ENCODE measurements at places on chromosomes 13 and 19. TPM values are rescaled to one million over a fixed set of nuclear protein-coding genes. Genes with fewer than 3 reads are reported as not detected.

HSH2D gene
- total RNA-seq, result 101 TPM

CGB8 gene
- total RNA-seq, result not detected

DNA sequence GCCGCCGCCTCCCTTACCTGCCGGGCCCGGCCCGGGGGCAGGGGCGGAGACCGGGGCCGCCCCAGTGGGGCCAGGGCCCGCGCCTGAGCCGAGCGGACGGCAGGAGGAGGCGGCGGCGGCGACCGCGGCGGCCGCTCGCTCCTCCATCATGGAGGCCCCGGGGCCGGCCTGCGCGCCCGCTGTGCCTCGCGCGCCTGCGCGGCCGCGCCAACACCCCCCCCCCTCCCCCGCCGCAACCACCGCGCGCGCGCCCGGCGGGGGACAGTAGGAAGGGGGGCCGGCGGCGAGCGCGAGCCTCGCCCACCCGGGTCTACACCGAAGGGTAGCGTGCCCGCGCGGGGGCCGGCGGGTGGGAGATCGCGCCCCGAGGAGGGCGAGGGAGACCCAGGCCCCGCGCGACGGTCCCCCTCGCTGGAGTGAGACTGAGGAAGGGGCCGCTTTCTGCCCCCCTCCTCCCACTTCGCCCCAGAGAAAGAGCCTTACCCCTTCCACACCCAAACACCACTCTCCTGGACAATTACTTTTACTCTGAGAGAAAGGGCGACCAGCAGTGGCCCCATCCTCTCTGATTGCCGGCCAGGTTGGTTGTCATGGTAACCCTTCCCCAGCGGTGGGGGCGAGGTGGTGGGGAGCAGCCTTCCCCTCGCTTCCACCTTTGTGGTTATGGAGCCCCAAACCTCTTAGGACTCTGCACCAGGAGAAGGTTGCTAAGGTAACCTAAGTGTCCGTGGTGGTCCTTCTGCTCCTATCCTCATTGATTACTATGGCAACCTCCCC, at the start of gene STRN4:
TSS of gene STRN4 (minus strand) at position 170 of the 777 bp plus-strand sequence. CDS start at position 150, 20 bp downstream.
- DNase-seq, result peak; percentile 65
- H3K4me1 ChIP-seq, result peaks cover 53% of the 10 kb centered on the region
- H3K27me3 ChIP-seq, result no peaks in the 10 kb centered on the region
- peak within 1 kb of the TSS; percentile 93 for H3K4me3 ChIP-seq
- H3K36me3 ChIP-seq, result peaks cover 20% of the 10 kb centered on the region

DNA sequence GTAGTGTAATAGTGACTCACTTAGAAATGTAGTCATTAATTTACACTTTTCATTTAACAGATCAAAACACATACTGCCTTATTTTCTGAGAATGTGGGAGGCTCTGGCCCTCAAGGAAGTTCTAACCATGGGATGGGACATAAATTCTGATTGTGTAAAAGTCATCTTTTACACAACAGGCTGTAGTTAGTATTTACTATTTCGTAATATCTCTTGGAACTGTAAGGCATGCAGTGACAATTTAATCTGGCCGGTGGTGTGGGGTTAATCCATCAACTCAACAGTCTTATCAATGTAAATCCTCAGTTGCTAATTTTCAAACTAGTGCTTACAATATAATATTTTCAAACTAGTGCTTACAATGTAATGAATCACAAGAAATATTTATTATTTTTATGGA, 1599.2 kb downstream of the EFNB2 start:
- H3K27me3 ChIP-seq, result no peaks in the 10 kb centered on the region
- DNase-seq, result no peak
- no peaks in the 10 kb centered on the region for H3K4me1 ChIP-seq
- no peaks in the 10 kb centered on the region for H3K36me3 ChIP-seq
- H3K4me3 ChIP-seq, result no peak overlapping the region

DNA sequence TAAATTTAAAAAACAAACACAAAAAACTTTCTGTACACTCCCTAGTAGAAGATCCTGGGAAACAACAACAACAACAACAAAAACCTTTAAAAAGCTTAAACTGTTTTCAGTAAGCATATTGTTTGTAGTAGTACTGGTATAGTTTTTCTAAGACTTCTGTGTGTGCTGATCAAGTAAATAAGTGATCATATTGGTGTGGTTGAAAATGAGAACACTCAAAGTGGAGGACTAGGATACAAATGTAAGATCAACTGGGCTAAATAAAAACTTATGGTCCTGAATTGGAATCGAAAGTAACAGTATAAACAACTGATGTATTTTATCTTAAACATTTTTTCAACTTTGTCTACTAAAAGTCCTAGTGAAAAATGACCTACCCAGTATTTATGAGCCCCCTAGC, 135.5 kb downstream of the FOXO1 start:
- peak overlapping the region; percentile 23 for H3K27ac ChIP-seq
- no peak for DNase-seq

PCSK4 gene
- 3.6 TPM for total RNA-seq

CD33 gene
- 21.1 TPM for total RNA-seq

- H3K4me3 ChIP-seq, result no peak overlapping the region
- no peak for DNase-seq
- H3K27ac ChIP-seq, result peak overlapping the region; percentile 94
- H3K4me1 ChIP-seq, result peaks cover 41% of the 10 kb centered on the region
- peaks cover 40% of the 10 kb centered on the region for H3K36me3 ChIP-seq
- H3K27me3 ChIP-seq, result peaks cover 5% of the 10 kb centered on the region
Measured at GRCh38 chr19:38537071-38537936, 80.4 kb downstream of the MAP4K1 start.

DNA sequence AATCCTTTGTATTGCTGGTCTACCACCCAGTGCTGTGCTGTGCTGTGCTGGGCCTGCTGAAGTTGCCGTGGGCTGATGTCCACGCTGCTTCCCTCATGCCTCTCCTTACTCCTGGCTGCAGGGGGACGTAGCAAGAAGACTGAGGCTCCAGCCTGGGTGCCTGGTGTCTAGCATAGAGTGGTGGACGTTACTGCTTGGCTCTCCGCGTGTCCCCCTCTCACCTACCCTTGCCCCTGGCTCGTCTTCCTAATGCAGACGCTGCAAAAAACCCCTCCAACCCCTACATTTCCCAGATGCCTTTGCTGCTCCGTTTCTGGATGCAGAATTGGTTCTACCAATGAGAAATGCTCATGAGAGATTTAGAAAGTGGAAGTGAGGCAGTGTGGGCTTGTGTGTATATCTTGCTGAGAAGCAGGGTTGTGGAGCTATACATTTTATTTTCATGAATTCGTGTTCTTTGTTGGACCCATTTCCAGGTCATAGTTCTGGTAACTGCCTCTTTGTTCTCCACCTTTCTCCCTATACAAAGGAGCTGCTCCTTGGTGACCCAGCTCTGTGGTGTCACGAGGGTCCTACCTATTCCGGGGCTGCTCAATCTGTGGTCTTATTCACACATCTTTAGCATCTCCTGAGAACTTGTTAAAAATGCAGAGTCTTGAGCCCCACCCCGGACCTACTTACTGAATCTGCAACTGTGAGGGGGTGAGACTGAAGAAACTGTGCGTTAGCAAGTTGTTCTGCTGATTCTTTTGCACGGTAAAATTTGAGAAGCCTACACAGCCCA, 7.9 kb upstream of the DENND1C start:
- H3K27me3 ChIP-seq, result no peaks in the 10 kb centered on the region
- peak overlapping the region; percentile 67 for H3K4me3 ChIP-seq
- H3K4me1 ChIP-seq, result peaks cover 17% of the 10 kb centered on the region

C19orf85 gene
- total RNA-seq, result not detected
